Thoracic aorta (tissue), 2 donors: ENCODE measurements at places on chromosomes 7 and 10. TPM values are rescaled to one million over a fixed set of nuclear protein-coding genes. Genes with fewer than 3 reads are reported as not detected.

DNA sequence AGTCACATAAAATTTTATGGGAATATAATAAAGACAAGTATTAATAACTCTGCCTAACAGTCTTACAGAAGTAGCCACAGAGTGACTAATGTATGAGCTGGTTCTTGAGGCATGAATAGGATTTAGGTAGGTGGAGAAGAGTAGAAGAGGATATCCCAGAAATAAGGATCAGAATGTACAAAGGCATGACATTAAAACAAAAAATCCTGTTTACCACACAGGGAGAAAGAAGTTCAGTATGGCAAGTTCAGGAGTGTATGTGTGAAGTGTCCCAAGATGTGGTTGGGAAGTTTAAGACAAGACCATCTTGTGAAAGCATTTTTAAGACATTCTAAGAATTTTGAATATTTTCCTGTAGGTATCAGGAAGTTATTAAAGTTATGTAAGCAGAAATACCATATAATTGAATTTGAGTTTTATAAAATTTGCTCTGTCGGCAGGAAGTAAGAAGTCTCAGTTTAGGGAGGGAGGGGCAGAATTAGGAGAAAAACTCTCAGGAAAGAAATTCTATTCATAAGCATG, 64.7 kb upstream of the CAV2 start:
- no peaks in the 10 kb centered on the region for H3K36me3 ChIP-seq
- no peak for DNase-seq
- peak overlapping the region; percentile 48 for H3K27ac ChIP-seq
- H3K4me1 ChIP-seq = peaks cover 30% of the 10 kb centered on the region
- no peak overlapping the region for H3K4me3 ChIP-seq

Gene JAKMIP3
- total RNA-seq = 1.4 TPM

- H3K27me3 ChIP-seq = no peaks in the 10 kb centered on the region
- no peak overlapping the region for H3K4me3 ChIP-seq
- H3K27ac ChIP-seq = no peak overlapping the region
- DNase-seq = no peak
Measured at GRCh38 chr10:52442576-52442975, 128.5 kb downstream of the DKK1 start.

Gene WIPF3
- 2.4 TPM for total RNA-seq

DNA sequence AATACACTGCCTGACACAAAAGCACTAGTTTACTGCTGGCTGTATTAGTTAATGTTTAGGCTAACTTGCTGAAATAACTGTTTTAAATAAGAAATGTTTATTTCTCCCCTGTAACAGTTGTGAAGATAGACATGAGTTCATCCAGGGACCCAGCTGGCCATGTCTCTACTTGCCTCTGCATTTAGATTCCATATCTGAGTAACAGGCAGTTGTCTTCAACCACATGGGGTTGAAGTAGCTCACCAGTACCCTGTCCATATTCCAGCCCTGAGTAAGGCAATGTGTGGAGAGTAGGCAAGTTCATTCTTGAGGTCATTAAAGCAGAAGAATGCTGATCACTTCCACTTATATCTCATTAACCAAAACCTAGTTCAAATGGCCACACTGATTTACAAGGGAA, 31.1 kb upstream of the RSBN1L start:
- H3K36me3 ChIP-seq = no peaks in the 10 kb centered on the region
- no peak overlapping the region for H3K27ac ChIP-seq
- no peaks in the 10 kb centered on the region for H3K27me3 ChIP-seq
- H3K4me1 ChIP-seq = no peaks in the 10 kb centered on the region

DNA sequence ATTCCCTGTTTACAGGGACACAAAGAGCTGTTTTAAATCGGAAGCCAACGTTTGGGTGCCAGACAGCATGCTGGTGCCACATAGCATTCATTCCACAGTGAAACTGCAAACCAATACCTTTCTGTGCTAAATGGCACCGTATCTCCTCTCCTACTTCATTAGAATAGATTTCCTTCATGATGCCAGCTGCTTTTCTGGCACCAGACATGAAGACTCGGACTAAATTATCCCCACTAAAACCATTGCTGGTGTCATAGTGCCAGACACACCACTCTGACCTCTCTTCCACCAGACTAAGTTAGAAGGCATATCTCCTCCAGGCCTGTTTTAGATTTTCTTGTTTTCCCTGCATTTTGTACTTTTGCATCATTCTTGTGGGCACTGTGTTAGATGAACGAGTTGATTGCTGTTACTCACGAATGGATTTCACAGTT, 155.1 kb downstream of the ETV1 start:
- H3K4me3 ChIP-seq = no peak overlapping the region
- H3K27ac ChIP-seq = no peak overlapping the region
- H3K27me3 ChIP-seq = no peaks in the 10 kb centered on the region
- H3K4me1 ChIP-seq = no peaks in the 10 kb centered on the region
- DNase-seq = no peak
- H3K36me3 ChIP-seq = no peaks in the 10 kb centered on the region
